ENCODE measurements at places on chromosomes 3 and 15.

DNA sequence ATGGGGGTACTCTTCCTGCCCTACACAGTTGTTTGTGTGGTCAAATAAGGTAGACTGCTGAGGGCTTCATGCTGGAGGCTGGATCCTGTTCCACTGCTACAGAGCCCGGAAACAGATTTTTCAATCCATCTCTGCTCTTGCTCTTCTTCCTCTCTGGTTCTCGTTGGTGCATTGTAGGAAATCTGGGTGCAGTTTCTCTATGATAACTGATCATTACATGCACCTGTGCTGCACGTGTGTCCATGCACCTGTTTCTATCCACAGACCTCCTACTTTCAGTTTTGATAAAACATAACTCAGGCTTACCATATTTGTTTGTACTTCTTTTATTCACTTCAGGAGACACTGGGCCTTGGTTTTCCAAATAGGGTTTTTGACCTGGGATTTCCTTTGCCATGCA is 21.3 kb downstream of the MINAR1 start:
- no peak for DNase-seq

DNA sequence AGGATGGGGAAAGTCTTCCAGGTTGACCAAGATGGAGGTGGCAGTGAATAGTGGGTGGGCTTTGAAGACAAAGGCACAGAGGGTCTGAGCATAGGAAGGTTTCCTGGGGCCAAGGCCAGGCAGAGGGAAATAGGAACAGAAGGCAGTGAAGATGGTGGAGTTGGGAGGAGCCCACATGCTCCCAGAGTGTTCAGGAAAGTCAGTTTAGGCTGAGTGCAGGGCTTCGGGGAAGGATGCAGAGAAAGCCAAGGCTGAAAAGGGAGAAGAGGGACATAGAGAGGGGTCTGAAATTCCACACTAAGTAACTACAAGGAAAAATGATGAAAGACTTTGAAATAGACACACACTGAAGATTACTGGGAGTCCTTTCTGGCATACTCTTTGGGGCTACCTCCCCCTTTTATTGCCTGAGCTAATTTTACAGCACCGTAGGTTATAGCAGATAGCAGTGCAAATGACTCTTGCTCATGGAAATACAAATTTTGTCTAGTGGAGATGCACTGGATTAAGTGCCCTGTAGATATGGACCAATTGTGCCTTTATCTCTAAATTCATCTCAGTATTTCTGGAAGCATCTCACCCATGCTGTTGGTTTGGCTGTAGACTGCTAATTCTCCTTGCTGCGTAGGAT is 3.8 kb downstream of the CX3CR1 start:
- DNase-seq: no peak

DNA sequence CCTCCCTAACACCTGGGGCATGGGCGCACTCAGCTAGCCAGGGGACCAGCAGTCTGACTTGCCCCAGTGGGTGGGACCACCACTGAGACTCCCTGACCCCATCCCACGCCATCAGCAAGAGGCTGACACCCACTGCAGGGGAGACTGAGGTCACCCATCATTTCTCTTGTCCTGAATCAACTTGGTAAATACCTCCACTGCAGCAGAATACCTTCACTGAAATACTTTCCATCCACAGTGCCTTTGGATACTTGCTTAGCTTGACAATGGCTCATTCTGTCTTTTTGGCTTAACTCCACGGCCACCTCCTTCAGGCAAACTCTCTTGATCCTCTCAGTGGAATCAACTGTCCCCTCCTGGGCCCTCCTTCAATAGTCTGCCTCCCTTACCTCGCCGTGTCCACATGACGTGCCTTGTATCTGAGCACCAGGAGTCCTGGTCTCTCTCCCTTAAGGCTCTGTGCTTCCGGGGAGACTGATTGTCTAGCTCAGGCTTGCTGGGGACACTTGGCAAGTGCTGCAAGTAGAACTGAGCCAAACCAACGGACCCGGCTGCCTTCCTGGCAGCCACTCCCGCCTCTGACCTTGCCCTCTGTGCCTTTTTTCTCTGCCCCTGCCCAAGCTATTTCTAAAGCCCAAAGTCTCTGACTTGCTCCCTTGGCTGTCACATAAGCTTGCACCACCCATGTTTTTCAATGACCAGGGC is 119.1 kb downstream of the ADCY5 start:
- no peak for DNase-seq

DNA sequence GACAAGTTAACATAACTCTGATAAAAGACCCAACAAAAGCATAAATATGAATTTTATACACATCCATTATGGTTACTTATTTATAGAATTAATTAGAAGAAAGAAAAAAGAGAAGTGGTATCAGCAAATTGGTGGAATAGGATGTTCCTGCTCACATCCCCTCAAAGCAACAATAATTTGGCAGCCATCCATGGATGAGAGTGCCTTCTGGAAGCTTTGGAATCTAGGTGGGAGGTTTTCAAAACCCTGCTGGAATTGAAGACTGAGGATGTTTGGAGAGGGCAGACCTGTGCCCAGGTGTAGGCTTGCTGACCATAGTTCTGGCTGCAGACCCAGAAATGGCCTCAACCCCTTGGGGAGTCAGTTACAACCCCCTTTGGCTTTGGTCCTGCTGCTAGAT is 91.2 kb downstream of the EDEM1 start:
- no peak for DNase-seq

- no peak for DNase-seq
Measured at GRCh38 chr3:62574266-62574898, 201.0 kb upstream of the FEZF2 start.

GRCh38 chr15:94206463-94207167 is 24.7 kb upstream of the MCTP2 start:
- no peak for DNase-seq

- DNase-seq: no peak
Measured at GRCh38 chr15:74373056-74373650, 5.7 kb upstream of the CYP11A1 start.

DNA sequence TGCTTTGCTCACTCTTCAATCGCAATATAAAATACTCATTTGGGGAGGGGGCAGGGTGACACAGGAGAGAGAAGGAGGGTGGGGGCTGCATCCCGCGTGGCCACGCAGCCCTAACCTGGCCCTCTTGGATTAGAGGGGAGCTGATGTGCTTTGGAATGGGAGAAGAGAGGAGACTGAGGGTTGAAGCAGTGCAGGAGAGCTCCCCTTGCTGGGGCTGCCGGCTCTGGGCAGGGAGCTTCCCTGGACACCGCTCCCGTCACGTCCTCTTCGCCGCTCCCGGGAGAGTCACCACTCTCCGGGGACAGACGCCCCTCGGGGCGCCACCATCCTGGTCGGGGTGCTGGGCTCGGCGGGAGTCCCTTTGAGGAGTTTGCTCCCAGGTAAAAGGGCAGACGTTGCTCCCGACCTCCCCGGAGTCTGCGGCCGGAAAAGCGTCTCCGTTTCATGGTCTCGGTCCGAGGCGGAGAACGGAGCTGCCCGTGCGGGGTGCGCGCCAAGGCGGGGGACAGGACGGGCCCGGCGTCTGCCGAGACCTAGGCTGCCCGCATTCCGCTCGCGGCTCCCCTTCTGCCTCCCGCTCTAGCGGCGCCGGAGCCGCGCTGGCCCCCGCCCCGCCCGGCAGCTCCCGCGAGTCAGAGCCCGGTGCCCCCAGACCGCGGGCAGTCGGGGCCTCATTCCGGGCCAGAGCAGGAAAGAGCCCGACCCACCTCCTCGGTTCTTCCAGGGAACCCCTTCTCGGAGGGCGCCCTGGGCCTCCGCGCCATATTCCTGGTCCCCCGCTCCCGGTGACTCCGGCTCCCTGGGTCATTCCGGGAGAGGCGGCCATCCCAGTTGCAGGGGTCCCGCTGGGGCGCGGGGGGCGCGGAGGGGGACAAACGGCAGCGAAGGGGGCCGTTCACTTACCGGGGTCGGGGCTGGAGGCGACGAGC is 603 bp downstream of the SLC7A14 start:
- DNase-seq: peak; percentile 33

DNA sequence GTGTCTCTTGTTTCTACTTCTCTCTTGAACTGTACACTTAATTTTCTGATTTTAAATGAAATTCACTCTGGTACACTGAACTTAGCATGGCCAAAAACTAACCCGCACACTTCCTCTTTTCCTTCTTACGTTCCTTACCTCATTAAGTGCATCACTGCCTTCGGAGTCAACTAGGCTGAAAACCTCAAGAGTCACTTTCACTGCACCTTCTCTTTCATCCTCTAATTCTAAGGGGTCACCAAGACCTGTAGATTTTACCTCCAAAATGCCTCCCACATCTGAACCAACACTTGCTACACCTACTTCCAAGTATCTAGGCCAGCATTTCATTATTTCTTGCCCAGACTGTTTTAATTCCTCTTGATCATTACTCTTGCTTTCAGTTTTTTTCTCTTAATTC is 6.6 kb downstream of the CBLB start:
- DNase-seq: no peak

DNA sequence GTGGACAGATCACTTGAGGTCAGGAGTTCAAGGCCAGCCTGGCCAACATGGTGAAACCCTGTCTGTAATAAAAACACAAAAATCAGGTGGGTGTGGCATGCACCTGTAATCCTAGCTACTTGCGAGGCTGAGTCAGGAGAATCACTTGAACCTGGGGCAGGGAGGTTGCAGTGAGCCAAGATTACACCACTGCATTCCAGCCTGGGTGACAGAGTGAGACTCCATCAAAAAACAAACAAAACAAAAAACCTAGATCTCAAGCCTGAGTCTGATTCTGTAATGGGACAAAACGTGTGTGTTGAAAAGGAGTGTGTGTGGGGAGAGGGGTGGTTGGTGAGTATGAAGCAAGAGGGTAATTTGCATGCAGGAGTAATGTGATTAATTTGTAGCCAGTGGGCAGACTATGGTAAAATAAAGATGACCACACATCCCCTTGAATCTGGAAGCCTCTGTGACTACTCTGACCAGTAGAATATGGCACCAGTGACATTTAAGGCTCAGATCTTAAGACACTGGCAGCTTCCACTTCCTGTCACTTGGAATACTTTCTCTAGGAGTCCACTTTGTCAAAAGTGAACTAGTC is 18.4 kb upstream of the OPA1 start:
- no peak for DNase-seq

DNA sequence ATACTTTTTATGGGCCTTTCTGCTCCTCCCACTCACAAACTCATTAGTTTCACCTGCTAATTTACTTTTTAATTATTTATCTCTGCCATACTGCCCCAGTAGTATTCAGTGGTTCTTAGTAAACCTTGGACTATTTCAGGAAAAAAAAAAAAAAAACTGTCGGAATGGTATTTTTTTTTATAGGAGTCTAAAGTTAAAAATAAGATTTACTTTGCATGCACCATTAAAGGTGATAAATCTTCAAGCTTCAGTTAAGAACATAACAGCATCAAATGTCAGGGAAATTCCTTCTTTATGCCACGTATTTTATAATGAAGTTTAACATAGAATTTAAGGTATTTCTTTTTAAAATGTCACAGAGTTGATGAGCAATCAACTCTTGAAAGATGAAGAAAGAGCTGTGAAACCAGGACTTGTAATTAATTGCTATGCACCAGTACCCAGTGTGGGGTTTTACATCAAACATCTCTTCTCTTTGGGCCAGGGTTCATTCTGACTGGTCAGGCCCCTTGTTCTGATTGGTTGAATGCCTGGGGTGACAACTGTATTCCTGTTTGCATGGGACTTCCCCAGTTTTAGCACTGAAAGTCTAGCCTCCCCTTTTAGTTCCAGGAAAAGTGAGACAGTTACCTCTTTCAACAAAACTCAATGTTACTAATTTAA is 40.3 kb upstream of the PTPRG start:
- no peak for DNase-seq

GRCh38 chr15:97096303-97096835 is 765.9 kb downstream of the NR2F2 start:
- no peak for DNase-seq

DNA sequence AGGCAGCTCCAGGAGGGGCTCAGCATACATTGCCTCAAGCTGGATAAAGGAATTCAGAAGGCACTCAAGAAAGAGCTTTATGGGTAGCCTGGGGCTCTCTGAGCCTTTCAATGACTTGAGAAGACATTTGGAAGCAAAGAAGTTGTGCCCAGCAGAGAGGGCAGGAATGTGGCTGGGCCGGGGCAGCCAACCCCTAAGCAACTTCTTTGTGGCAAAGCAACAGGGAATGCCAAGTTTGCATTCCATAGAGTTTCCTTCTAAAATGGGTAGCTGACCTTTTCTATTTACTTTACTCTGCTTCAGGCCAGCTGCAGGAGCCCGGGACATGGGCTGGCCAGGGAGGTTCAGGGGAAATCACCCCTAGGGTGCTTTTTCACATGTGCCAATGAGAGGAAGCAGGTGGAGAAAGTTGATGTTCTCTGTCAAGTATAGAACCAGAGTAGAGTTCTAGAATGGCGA is 45.6 kb downstream of the CCDC12 start:
- no peak for DNase-seq

DNA sequence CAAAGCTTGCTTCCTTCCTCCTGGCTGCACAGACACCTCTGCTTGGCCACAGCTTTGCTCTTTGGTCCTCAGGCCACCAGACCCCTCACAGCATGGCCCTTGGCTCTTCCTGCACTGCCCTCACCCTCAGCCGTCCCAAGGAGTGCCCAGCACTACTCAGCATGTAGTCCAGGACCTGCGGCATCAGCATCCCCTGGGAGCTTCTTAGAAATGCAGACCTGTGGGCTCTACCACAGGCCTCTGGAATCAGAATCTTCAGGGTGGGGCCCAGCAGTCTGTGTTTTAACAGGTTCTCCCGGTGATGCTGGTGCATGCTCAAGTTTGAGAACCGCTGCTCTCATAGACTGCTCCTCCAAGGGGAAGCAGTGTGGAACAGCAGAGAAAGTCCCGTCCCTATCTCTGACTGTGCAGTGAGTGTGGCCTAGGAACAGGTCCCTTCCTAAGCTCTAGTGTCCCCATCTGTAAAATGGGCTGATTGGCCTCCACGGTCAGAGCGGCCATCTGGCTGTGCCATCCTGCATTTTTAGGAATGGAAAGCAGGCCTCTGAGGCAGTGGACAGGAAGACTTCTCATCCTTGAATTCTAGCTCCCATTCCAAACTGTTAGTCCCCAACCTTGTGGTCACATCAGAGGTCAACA is 36.6 kb downstream of the GOLGA6A start:
- no peak for DNase-seq

GRCh38 chr3:61132062-61132461 is 119.2 kb downstream of the FHIT start:
- DNase-seq: no peak

- DNase-seq: no peak
Measured at GRCh38 chr15:29677455-29677854, 144.8 kb downstream of the TJP1 start.

Measured in NCI-H1092 (cell line).